Lower lobe of right lung (tissue), 2 donors: ENCODE measurements at places on chromosomes 5 and 9. TPM values are rescaled to one million over a fixed set of nuclear protein-coding genes. Genes with fewer than 3 reads are reported as not detected.
A peak's percentile ranks its signal among the peaks of the same experiment; 100 is the strongest.

- no peaks in the 10 kb centered on the region for H3K27me3 ChIP-seq
- H3K4me3 ChIP-seq = no peak overlapping the region
- DNase-seq = no peak
- H3K36me3 ChIP-seq = no peaks in the 10 kb centered on the region
- H3K4me1 ChIP-seq = peaks cover 33% of the 10 kb centered on the region
These were observed 3.0 kb upstream of the UBE2R2 start for GRCh38 chr9:33813712-33814641.

GRCh38 chr9:130713286-130713960, 19.8 kb downstream of the EXOSC2 start:
- H3K4me1 ChIP-seq = peaks cover 31% of the 10 kb centered on the region
- peak overlapping the region; percentile 92 for H3K4me3 ChIP-seq
- no peaks in the 10 kb centered on the region for H3K27me3 ChIP-seq
- peak overlapping the region; percentile 98 for H3K27ac ChIP-seq
- H3K36me3 ChIP-seq = no peaks in the 10 kb centered on the region

GRCh38 chr5:72293495-72294055, 26.5 kb downstream of the MRPS27 start:
- H3K4me1 ChIP-seq = no peaks in the 10 kb centered on the region
- DNase-seq = no peak
- no peak overlapping the region for H3K4me3 ChIP-seq
- no peak overlapping the region for H3K27ac ChIP-seq
- H3K36me3 ChIP-seq = peaks cover 30% of the 10 kb centered on the region

DNA sequence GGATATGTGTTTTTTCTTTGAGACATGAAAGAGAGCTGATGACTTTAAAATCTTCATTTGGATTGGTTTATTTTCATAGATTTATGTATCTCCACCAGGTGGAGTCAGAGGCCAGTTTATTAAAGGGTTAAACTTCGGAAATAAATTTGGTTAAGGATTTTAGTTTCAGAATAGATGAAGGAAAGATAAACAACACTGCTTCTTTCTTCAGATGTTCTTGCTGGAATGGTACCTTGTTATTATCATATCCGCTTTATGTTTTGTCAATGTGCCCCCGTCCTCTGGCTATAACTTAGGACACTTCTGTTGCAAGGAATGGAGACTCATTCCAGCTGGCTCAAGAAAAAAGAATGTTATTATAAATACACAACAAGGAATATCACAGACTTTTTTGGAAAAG, 81.2 kb downstream of the ALDH1A1 start:
- no peak overlapping the region for H3K27ac ChIP-seq
- H3K4me3 ChIP-seq = no peak overlapping the region
- H3K36me3 ChIP-seq = no peaks in the 10 kb centered on the region
- peaks cover 11% of the 10 kb centered on the region for H3K4me1 ChIP-seq
- no peak for DNase-seq

DNA sequence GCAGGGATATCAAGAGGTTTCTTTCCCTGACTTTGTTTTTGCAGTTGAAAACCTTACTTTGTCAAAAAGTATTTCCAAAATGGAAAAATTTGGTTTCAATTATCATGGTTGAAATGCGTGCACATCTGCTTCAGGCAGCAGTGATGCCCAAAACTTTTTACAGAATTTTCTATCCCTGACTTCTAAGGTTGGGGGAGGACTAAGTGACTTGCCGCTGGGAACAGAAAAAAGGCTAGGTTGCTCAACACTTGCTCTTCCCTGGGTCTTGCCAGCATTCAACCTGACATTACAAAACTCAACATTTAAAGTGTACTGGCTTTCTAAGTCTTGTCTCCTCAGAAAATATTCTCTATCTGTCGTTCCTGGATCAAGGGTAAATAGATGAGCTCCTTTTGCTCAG, 4.7 kb downstream of the KLHL3 start:
- H3K4me1 ChIP-seq = peaks cover 15% of the 10 kb centered on the region
- H3K27me3 ChIP-seq = no peaks in the 10 kb centered on the region
- no peak overlapping the region for H3K27ac ChIP-seq
- H3K4me3 ChIP-seq = no peak overlapping the region
- no peaks in the 10 kb centered on the region for H3K36me3 ChIP-seq

DNA sequence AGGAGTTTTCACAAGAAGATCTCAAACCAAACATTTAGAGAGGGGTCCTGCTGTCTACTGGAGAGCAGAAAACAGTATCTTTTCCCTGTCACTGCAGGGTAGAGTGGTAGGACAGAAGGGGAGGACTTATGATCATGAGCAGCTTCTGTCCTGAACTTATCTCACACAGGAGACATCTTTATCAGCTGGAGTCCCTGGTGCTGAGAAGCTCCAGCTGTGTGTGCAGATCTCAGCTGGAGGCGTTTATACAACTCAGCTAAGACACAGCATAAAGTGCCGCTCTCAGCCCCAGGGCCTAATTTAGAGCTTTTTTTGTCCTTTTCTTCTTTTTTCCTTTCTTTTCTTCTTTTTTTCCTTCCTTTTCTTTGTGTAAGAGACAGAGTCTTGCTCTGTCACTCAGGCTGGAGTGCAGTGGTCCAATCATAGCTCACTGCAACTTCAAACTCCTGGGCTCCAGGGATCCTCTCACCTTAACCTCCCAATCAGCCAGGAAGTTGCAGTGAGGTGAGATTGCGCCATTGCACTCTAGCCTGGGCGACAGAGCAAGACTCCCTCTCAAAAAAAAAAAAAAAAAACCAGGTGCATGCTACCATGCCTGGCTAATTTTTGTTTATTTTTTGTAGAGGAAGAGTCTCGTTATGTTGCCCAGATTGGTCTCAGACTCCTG, 31.9 kb downstream of the CCDC125 start:
- no peak for DNase-seq
- no peaks in the 10 kb centered on the region for H3K27me3 ChIP-seq
- H3K36me3 ChIP-seq = peaks cover 16% of the 10 kb centered on the region
- H3K27ac ChIP-seq = no peak overlapping the region
- H3K4me3 ChIP-seq = no peak overlapping the region

DNA sequence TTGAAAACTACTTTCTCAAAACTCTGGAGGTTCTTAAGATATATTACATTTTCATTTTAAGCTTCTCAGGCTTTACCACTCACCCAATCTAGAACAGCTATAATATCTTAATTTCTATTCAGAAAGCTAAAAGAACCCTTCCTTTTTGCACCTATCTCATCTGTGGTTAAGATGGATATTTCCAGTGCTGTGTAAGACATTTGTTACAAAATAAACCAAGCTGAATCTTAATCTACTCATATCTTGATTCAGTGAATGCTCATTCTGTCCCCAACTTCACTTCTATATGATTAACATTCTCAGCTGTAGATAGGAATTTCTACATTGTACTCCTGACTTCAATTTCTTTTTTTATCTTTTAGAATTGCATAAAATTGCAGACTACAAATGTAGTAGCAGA, 15.0 kb downstream of the ABHD17B start:
- no peaks in the 10 kb centered on the region for H3K36me3 ChIP-seq
- H3K27ac ChIP-seq = no peak overlapping the region
- no peak for DNase-seq
- no peaks in the 10 kb centered on the region for H3K27me3 ChIP-seq

DNA sequence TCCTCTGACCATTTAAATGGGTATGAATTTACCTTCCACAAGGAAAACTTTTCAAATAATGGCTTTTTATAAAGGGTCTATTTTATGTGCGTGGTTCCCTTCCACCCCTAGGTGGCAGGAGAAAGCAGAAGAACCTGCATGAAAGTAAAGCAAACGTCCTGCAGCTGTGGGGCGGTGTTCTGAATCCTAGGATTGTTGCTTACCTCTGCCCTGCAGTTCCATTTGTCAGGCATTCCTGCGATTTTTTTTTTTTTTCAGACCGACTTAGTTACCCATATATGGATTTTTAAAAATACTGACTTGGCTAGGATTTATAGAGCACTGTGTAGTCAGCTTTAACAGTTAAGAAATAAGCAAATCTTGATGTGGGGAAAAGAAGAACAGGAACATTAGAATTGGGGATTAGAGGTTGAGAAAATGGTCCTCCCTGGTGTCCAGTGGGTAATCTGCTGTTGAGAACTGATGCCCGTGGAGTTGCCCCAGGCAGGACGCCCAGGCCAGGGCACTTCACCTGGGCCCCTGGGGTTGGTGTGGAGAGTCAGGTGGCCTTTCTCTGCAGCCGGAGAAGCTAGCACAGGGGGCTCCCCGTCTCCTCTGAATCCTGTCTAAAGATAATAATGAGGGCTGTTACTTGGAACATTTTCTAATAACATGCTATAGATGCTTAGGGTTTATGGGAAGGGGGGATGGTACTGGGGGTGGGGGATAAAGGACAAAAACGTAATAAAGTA, 30.4 kb upstream of the LTC4S start:
- peaks cover 79% of the 10 kb centered on the region for H3K4me1 ChIP-seq
- peaks cover 31% of the 10 kb centered on the region for H3K36me3 ChIP-seq
- H3K4me3 ChIP-seq = no peak overlapping the region
- H3K27ac ChIP-seq = no peak overlapping the region

DNA sequence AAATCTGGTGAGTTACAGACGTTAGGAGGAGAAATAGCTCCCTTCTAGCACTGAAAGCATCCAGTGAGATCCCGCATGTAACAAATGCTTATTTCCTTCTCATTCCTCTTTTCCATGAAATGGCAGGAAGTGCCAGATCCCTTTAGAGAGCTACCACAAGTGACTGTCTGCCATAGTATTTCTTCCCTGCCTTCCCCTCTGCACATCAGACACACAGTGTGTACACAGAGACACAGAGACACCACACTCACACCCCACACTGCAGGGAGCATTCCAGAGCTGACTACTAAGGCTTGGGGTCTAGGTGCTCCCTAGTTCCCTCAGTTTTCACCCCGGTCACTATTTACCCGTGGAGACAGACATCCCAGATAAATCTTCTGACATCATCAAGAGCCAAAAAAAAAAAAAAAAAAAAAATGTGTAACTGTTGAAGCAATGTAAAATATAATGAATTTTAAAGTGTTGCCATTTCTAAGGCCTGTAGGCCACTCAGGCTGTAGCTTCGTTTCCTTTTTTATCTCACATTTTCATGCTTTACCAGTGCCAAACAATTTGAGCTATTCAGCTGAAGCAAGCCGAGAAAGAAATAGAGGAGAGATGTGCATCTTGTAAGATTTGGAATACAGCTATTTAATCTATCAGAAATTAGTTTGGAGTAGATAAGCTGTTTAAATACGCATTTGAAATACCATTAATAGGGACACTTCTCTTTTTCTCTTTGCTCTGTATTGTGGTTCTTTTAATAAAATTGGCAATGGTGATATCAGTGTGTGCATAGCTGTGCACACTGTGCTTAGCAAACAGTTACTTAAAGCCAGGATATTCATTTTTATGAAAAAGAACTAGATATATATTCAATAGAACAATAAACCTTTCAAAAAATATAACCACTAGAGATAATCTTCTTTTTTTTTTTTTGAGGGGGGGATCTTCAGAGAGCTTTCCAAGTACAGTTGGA, 405.5 kb downstream of the PDE4D start:
- peaks cover 9% of the 10 kb centered on the region for H3K4me1 ChIP-seq
- no peaks in the 10 kb centered on the region for H3K36me3 ChIP-seq
- no peak overlapping the region for H3K27ac ChIP-seq
- no peak overlapping the region for H3K4me3 ChIP-seq
- no peaks in the 10 kb centered on the region for H3K27me3 ChIP-seq

- no peak overlapping the region for H3K4me3 ChIP-seq
- H3K4me1 ChIP-seq = no peaks in the 10 kb centered on the region
- H3K27ac ChIP-seq = no peak overlapping the region
- no peak for DNase-seq
- H3K27me3 ChIP-seq = no peaks in the 10 kb centered on the region
- H3K36me3 ChIP-seq = no peaks in the 10 kb centered on the region
These were observed 40.2 kb upstream of the OR13F1 start for GRCh38 chr9:104463864-104464263.

- no peak overlapping the region for H3K27ac ChIP-seq
- peaks cover 20% of the 10 kb centered on the region for H3K4me1 ChIP-seq
- no peaks in the 10 kb centered on the region for H3K27me3 ChIP-seq
- no peak overlapping the region for H3K4me3 ChIP-seq
These were observed 207.5 kb downstream of the NXNL2 start for GRCh38 chr9:88742483-88742882.

GRCh38 chr9:107620801-107621200, 131.2 kb upstream of the KLF4 start:
- no peaks in the 10 kb centered on the region for H3K36me3 ChIP-seq
- H3K4me3 ChIP-seq = no peak overlapping the region
- H3K27me3 ChIP-seq = no peaks in the 10 kb centered on the region
- H3K27ac ChIP-seq = no peak overlapping the region
- no peaks in the 10 kb centered on the region for H3K4me1 ChIP-seq

GRCh38 chr5:12013351-12013750, 109.1 kb upstream of the CTNND2 start:
- H3K36me3 ChIP-seq = no peaks in the 10 kb centered on the region
- H3K4me1 ChIP-seq = no peaks in the 10 kb centered on the region
- H3K27ac ChIP-seq = no peak overlapping the region
- DNase-seq = no peak
- H3K27me3 ChIP-seq = no peaks in the 10 kb centered on the region

GRCh38 chr5:1749346-1750124, 50.1 kb downstream of the MRPL36 start:
- H3K36me3 ChIP-seq = no peaks in the 10 kb centered on the region
- H3K4me3 ChIP-seq = no peak overlapping the region
- DNase-seq = peak; percentile 31
- no peaks in the 10 kb centered on the region for H3K4me1 ChIP-seq
- peaks cover 14% of the 10 kb centered on the region for H3K27me3 ChIP-seq
- no peak overlapping the region for H3K27ac ChIP-seq

DNA sequence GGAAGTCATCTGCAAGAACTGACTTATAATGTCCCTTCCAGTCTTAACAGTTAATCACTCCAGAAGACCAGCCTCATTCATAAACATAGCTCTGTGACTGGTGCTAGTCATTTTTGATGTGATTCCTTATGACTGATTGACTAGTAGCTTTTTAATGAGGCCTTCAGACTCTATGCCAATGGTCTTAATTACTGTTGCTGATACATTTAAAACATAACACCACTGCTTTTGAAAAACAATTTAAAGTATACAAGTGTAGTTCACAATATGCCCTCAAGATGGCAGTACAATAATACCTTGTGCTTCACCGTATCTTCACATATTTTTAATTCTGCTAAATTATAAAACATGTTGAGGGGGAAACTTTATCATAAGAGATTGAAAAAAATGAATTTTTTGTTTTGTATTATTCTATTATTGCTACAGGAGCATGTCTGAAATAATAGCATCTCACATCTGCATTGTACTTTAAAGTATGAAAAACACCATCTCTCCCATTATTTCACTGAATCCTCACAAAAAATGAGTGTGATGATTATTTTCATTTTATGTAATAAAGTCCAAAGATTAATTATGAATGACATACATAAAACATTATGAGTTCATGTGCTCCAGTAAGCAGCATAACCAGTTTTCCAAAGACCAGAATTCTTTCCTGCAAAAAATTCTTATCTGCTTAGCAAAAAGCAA, 55.2 kb upstream of the SHISAL2B start:
- no peaks in the 10 kb centered on the region for H3K27me3 ChIP-seq
- DNase-seq = no peak
- H3K36me3 ChIP-seq = no peaks in the 10 kb centered on the region
- H3K27ac ChIP-seq = no peak overlapping the region

GRCh38 chr5:875931-876330, 16.7 kb downstream of the BRD9 start:
- no peak overlapping the region for H3K4me3 ChIP-seq
- no peaks in the 10 kb centered on the region for H3K27me3 ChIP-seq
- H3K27ac ChIP-seq = no peak overlapping the region

Gene FBN2
- total RNA-seq = 0.83 TPM

Gene ARHGEF28
- 30.4 TPM for total RNA-seq

Gene BTNL8
- 5.3 TPM for total RNA-seq

Gene EQTN
- total RNA-seq = not detected

Gene GDNF
- total RNA-seq = not detected

Gene PGGT1B
- total RNA-seq = 47.5 TPM

Gene SRP19
- 29.5 TPM for total RNA-seq

Gene SPATA31D3
- total RNA-seq = not detected

Gene BNC2
- total RNA-seq = 15.0 TPM
